ENCODE measurements at places on chromosomes 7 and 10.

DNA sequence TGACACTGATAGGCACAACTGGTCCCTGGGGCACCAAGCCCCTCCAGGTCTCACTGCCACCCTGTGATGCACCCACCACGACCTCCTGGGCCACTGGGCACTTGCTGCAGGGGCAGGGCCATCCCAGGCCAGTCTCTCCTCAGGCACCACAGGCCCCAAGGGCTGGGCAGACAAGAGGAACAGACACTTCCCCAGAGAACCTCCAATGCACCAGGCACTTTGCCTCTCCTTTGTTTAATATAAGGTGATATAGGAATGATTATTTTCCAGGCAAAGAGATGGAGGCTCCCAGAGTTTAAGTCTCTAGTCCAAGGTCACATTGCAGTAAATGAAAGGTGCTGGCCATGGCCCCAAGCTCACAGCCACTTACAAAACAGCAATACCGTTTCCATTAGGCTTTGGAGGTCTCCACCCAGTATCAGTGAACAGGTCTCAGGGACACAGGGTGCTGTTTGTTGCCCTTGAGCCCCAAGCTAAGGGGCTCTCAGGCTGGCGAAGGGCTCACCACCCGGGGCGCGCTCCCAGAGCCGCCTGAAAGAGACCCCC is 4.5 kb downstream of the DEPP1 start:
- DNase-seq, result no peak

DNA sequence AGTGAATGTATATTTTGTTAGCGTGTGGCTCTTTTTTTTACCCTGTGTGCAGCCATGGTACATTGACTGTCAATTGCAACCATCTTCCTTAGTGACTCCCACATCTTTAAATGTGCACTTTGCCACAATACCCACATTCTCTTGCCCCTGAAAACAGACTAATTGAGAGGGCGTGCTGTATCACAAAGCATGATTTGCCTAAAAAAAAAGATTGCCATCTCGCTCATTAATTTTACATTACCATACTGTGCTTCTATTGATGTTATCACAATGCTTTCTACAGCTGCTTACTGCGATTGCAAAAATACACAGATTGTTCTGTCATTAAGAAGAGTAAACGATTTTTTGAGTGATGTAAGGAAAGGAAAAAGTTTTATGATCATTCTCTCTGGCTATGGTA is 613.1 kb upstream of the NRP1 start:
- DNase-seq, result no peak

DNA sequence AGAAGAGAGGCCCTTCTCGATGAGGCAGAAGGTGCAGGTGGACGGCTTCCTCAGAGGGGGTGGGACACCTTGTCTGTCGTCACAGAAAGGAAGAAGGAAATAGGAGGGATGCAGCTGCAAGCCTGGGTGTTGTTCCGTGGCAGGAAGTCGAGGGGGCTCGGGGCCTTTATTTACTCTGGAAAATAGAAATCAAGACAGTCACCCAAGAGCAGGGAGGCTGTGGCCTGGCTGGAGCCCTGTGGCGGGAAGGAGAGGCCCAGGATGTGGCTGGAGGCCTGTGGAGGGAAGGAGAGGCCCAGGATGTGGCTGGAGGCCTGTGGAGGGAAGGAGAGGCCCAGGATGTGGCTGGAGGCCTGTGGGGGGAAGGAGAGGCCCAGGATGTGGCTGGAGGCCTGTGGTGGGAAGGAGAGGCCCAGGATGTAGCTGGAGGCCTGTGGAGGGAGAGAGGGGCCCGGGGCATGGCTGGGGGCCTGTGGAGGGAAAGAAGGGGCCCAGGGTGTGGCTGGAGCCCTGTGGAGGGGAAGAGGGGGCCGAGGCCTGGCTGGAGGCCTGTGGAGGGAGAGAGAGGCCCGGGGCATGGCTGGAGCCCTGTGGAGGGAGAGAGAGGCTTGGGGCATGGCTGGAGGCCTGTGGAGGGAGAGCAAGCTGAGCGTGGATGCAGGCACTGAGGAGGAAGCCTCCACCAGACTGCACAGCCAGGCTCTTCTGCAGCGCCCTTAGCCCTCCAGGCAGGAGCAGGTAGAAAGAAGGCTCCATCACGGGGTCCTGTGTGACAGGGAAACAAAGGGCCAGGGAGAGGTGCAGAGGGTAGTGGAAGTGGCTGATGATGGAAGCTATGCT is 97.3 kb upstream of the SFMBT2 start:
- DNase-seq, result no peak

GRCh38 chr10:33428682-33429081 is 94.2 kb upstream of the NRP1 start:
- DNase-seq, result no peak

- DNase-seq, result no peak
Observed at GRCh38 chr10:4804465-4804864, 21.5 kb upstream of the AKR1E2 start.

- DNase-seq, result no peak
Observed at GRCh38 chr10:127196282-127197153, at the start of gene INSYN2A. TSS of gene INSYN2A (minus strand) at chr10:127196591. CDS start at chr10:127176395, 20,196 bp downstream.

DNA sequence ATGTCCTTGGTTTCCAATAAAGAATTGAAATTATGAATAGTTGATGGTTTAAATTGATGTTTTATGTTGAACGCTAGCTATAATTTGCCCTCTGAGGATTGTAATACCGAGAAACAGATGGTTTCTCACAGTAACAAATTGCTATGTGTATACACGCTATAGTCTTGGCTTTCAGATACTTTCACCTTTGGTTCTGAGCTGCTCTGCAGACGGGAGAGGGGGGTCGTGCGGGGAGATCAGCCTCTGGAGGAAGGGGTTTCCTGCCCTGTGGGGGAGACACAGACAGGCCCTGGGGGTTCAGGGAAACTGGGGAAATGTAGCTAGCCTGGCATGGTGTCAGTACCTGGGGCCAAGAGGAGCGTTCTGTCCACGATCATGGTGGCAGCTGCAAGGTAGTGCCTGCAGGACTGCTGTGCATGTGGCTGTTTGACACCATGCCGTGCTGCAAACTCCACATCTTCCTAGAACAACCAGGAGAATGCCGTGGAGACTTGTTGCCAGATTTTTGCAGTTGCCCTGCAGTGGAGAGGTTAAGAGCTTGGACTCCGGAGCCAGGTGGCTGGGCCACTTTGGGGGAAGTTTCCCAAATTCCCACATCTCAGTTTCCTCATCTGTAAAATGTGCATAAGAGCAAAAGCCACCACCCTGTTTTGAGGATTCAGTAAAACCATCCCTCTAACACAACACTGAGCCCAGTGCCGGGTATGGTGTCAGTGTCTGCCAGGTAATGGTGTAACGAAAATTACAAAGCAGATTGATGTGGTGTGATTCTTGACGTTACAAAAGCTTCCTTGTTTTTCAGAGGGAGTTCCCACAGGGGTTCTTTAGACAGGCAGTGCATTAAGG is 167.9 kb downstream of the CUX1 start:
- DNase-seq, result no peak

GRCh38 chr10:46520381-46520780 is 36.1 kb downstream of the GPRIN2 start:
- DNase-seq, result peak; percentile 61

- DNase-seq, result no peak
Observed at GRCh38 chr7:111011520-111011919, 79.4 kb upstream of the LRRN3 start.

DNA sequence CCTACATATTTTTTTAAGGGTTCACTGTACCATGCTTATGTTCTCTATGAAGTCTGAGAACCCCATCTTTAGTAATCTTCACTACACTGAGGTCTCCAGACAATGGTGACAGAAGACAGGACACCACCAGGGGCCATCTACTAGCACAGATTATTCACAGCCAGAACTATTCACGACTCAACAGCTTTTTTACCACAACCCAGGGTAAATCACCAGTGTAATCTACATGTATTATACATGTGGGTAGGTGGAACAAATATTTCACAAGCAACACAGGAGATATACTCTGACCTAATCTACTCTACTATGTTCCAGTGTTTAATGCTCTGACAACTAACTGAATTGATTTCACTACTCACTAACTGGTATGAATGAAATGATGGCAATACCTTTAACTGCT is 136.1 kb downstream of the ELMO1 start:
- no peak for DNase-seq

DNA sequence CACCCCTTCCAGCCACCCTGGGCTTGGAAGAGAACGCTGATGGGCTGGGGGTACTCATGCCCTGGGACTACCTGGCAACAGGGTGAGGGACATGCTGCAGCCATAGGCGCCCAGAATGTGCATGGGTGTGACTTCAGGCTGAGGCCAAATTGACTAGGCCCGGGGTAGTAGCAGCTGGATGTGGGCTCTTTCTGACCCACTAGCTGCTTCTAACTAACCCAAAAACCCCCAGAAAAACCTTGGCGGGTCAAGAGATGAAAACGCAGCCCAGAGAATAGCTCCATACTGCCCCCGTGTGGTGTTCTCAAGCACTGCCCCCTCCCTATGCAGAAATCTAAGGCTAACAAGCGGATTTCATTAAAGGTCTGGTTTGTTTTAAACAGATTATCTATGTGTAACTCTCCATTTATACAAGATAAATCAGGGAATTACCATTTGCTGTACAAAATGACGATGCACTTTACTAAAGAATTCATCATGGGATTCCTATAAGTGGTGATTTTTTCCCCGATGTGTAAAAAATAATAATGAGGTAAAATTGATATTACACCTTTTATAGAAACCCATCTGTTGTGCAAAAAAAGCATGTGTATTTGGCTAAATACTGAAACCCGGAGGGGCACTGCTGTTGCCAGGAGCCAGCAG is 4.2 kb downstream of the SMARCD3 start:
- DNase-seq, result peak; percentile 31

DNA sequence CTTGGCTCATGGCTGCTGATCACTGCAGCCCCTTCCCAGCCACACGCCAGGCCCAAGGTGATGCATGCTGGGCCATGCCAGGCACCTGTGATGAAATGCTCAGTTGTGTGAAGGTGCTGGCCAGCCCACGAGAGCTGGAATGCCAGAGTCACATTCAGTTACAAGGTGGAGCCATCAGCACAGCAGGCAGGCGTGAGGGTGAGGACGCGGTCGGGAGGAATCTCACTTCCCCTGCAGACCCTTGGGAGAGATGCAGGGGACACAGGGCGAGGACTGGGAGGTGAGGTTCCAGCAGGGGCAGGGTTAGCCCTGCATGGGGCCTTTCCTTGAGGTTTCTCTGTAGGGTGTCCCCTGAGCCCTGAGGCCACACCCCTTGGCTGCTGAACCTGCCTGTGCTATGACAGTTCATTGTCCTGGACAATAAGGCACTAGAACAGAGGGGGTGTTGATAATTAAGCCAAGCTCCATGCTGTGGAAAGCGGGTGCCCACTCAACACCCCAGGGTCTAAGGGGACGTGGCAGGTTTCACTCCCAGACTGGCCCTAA is 82.4 kb downstream of the ADARB2 start:
- no peak for DNase-seq

GRCh38 chr10:43194266-43194665 is 56.0 kb downstream of the CSGALNACT2 start:
- DNase-seq, result no peak

GRCh38 chr7:141387521-141388217 is 163.5 kb upstream of the AGK start:
- DNase-seq, result no peak

DNA sequence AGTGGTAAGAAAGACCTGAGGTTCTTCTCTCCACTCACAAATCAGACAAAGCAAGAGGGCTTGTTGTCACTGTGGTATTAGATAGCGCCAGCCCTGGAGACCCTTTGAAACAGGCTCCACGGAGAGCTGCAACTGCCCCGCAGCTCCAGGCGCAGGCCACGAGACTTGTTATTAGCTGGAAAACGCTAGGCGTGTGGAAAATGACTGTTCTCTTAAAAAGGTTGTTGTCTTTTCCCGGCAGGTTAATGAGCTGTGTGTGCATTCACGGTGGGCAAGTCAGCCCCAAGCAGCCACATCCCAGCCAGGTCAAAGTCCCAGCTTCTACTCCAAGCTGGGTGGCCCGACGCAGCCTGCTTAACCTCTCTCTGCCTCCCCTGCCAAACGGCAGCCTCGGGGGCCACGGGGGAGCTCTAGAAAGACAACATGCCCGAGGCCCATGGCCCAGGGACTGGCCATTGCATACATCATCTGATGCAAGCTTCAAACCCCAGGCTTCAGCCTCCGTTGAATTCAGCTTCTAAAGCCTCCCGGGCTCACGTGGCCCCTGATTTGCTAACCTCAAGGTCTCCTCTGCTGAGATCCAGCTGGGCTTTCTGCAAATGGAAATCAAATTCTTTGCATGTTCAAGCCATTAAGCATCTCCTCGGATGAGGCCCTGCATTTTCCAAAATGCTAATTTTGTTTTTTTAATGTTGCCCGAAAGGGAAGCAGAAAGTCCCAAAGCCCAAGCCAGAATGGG is 61.3 kb upstream of the DNAAF5 start:
- peak; percentile 56 for DNase-seq

DNA sequence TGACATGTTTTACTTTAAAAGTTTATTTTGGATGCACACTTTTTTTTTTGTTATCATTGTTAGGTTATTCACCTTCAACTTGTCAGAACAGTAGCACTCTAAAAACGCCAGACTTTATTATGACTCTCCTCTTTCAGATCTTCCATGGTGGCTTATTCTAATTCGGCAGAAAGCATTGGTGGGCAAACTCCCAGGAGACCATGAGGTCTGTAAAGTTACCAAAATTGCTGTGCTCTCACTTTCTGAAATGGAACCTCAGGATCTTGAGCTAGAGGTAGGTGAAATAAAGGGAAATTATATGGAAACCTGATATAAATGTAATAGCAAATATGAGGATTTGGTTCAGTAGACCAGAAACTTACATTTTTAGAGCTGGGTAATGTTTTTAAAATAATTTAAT is 55.6 kb downstream of the INPP5F start:
- DNase-seq, result no peak

GRCh38 chr7:2795906-2796305 is 48.2 kb downstream of the GNA12 start:
- DNase-seq, result no peak

DNA sequence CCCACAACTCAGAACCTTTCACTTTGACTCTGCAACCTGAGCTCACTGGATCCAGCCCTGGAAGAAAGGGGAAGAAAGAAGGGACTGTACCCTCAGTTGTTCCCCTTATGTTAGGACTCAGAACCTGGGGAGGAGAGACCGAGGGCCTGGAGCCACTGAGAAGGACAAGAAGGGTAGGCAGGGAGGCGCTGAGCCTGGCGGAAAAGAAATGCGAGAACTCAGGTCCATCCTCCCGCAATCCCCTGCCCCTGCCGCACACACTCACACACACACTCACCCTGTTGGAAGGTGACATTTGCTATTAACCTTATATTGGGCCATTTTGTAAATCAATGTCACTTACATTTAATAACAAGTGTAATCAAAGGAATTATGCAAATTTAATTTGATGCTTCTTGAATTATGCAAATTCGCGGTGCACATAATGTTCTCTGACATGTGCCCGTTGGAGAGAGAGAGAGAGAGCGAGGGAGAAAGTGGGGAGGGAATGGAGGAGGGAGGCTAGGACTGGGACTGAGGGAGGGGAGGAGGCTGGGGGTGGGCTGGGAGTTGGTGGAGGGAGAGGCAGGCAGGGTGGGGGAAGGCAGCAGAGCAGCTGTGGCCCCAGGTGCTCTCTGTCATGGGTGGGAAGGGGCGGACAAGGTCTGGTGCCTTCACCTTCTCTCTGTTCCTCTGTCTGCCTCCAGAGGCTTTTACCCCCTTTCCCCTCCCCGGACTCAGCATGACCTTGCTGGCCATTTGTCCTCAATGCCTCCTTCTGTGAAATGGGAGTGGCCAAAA is 99.6 kb upstream of the PAX2 start:
- no peak for DNase-seq

GRCh38 chr7:138663725-138664710 is 37.1 kb downstream of the SVOPL start:
- no peak for DNase-seq

All from RWPE2 (cell line).